ENCODE measurements at places on chromosomes 16 and 17.

DNA sequence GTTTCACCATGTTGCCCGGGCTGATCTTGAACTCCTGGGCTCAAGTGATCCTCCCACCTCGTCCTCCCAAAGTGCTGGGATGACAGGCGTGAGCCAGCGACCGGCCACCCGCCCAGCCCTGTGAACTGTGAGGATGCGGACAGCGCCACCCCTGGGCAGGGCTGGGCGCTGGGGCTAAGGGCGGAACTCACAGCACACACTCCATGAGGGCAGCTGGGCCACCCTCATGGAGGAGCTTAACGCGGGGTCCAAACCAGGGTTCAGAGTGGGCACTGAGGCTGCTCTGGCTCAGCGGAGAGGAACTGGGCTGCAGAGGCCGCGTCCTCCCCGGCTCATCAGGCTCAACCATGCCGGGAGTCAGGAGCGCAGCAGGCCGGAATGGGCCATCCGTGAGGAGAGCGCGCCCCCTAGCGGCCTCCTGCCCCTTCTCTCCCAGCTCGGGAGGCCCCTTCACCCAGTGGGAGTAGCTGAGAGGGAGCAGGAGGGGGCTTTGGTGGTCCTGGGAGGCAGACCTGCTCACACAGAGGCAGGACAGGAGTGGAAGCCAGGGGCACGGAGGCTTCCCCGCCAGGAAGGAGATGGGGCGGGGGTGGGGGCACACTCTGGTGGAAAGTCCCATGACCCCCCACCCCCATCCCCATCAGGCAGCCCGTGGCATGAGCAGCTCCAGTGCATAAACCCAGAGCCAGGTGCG lies 13.8 kb downstream of the CORO7 start:
- DNase-seq, result peak; percentile 59

GRCh38 chr17:78040440-78041385 lies 82.2 kb downstream of the TNRC6C start:
- no peak for DNase-seq

DNA sequence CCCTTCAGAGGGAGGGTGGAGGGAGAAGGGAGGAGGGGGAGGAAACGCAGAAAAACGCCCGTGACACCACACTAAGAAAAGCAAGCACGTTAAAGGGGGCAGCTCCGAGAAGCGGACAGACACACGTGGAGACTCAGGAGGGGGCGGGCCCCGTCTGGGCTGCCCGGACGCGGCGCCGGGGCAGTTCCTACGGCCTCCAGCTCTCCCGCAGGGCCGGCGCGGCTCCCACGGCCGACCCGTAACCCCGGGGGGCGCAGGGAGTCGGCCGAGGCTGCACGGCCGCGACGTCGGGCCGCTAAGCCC lies 362 bp downstream of the KLHDC4 start:
- DNase-seq, result peak; percentile 32

DNA sequence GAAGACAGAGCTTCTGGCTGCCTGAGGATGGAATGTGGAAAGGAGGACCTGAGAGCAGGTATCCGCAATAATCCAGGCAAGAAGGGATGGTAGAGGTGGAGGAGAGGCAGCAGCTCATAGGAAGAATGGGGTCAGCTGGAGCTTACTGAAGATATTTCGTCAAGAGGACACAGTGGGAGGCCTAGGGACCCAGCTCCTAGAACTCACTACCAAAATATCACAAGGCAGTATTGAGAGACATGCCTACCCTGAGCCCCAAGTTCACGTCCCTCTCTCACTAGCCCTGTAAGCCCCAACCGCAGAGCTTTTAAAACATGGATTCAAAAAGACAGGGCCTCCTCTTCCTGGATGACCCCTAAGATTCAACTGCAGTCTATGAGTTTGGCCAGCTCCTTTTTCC lies 14.2 kb upstream of the CCL8 start:
- no peak for DNase-seq

DNA sequence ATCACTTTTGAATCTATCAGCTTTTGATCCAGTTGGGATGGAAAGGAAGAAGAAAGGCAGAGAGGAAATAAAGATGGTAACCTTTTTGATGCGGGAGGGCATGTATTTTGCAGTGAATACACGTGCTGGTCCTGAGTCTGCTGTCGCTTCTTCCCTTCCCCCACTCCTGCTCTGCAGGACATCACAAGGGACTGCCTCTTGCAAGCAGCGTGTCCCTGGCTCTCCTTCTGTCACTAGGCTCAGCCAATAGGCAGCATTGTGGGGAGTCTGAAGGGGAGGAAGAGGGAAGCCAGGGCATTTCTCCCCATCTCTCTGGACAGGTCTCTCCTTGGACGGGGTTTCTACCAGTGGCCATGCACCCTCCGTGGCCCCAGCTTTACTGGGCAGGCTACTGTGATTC lies 15.7 kb upstream of the WFDC1 start:
- no peak for DNase-seq

GRCh38 chr16:48613061-48613957 lies 3.3 kb upstream of the N4BP1 start:
- DNase-seq, result peak; percentile 58

GRCh38 chr17:61450641-61451537 lies 1.3 kb upstream of the TBX4 start:
- no peak for DNase-seq

DNA sequence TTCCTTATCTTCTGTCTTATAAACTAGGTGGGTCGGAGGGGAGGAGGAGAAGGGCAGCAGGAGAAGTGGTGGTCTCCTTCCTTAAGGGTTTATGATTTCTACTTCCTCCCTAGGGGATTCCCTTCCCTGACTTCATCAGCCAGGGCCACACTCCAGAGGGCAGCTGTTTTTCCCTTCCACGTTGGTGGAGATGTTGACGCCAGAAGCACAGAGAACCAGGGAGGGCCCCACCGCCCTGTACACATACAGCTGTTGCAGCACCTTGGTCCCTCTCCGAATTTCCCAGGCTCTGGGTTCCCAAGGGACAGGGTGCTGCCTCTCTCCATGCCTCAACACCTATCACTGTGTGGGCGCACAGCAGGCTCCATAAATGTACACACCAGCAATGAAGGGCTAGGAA lies 5.6 kb upstream of the SLC6A4 start:
- DNase-seq, result no peak

GRCh38 chr16:66462912-66463311 lies 35.8 kb downstream of the BEAN1 start:
- no peak for DNase-seq

GRCh38 chr17:73430165-73430680 lies 118.4 kb upstream of the CDC42EP4 start:
- no peak for DNase-seq

DNA sequence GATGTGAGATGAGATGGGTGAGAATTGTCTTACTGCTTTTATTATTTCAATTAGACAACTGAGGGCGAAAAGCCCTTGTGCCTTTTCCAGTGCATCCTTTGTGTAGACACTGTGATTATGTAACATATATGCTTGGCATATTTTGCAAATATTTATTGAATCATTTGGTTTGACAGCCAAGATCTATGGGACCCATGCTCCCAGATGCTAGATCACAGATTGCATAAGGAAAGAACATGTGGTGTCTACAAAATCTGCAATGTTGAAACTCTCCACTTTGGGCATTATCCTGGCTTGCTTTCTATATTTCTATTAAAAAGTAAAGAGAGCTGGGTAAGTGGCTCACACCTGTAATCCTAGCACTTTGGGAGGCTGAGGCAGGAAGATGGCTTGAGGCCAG lies 4.8 kb upstream of the COG1 start:
- DNase-seq, result no peak

- DNase-seq, result no peak
Measured at GRCh38 chr17:75152523-75152921, 1.8 kb downstream of the JPT1 start.

DNA sequence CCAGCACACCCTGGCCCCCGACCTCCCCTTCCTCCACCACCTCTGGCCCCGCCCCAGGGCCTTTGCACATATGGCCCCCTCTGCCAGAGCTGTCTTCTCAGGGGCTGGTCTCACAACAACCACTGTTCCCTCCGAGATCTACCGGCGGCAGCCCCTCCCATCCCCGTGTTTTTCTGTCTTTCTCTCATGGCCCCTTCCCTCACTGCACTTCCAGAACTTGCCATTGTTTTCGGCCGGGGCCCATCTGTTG lies 30.2 kb downstream of the ZFPM1 start:
- DNase-seq, result no peak

DNA sequence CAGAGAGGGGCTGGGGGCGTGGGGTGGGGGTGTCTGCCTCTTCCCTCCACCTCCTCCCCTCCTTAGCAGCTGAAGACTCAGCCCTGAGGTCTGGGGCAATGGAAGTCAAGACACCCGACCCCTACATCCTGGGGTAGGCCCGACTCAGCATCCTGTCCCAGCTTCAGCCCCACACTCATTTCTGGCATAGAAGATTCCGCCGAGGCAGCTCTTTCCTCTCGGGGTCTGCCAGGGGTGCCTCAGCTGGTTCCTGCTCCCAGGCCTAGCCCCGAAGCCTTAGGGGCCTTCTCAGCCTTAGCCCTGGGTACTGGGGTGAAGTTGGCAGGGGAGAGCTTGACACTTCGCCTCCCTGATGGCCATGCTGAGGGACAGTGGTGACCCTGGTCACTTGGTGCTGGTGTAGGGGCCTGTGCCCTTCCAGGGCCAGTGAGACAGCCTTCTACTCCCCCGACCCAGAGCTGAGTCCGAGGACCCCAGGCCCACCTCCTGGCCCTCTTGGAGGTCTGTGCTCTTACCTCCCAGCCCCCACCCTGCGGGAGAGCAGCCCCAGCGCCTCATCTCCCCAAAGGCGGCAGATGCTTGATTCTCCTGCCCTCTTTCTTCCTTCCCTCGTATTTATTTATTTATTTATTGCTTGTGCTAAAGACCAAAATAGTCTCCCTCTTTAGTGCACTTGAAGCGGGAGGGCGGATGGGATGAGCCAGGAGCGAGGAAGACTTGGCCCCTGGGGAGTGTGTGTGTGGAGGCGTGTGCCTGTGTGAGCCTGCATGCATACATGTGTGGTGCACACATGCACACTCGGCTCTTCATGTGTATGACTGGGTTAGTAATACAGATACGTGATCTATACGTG lies 42.5 kb downstream of the KCNJ12 start:
- peak; percentile 12 for DNase-seq

DNA sequence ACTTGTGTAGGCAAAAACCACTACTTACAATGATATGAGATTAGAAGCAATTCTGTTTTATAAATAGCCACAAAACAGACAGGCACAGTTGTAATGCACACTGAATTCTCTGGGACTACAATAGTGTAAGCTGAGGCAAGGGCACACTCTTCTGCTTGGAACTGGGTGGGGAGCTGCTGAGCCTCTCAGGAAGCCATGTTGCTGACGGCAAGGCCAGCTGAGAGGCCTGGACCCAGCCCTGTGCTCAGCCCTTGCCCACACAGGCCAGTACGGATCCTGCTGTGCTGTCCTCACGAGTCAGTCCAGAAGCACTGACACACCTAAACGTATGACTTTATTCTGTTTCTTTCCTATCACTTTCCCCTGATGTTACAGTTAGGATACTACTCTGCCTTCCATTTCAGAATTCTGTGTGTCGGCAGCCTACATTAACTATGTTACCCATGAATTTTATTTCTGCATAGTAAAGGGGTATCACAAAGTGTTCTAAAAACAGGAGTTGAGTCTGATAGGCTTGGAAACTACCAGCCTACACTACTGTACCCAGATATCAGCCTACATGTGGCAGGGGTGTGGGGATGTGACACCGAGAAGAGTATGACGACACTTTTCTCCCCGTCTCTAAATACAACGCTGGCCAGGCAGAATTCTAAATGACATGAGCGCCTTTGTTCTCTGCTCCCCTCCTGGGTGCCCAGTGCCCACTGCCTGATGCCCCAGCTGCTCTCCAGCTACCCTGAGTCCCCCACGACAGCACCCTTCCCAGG lies 41.1 kb upstream of the FAAP100 start:
- DNase-seq, result no peak

DNA sequence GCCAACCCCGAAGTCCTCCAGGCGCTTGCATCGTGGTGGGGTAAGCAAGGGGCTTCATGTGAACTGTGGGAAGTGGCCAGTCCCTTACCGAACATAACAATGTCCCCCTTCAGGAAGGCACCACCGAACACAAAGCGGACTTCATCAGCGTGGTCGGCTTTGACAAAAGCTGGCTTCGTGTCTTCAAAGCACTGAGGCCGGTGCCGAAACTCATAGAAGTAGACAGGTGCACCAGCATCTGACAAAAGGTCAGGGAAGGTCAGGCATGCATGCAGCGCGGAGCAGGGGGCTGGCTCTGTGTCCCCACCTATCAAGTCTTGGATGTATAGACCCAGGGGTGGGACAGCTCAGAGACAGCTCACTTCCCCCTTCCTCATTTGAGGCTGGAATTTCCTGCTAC lies 16.6 kb upstream of the CES1 start:
- DNase-seq, result no peak

- DNase-seq, result no peak
Measured at GRCh38 chr16:85983606-85984230, 84.8 kb downstream of the IRF8 start.

DNA sequence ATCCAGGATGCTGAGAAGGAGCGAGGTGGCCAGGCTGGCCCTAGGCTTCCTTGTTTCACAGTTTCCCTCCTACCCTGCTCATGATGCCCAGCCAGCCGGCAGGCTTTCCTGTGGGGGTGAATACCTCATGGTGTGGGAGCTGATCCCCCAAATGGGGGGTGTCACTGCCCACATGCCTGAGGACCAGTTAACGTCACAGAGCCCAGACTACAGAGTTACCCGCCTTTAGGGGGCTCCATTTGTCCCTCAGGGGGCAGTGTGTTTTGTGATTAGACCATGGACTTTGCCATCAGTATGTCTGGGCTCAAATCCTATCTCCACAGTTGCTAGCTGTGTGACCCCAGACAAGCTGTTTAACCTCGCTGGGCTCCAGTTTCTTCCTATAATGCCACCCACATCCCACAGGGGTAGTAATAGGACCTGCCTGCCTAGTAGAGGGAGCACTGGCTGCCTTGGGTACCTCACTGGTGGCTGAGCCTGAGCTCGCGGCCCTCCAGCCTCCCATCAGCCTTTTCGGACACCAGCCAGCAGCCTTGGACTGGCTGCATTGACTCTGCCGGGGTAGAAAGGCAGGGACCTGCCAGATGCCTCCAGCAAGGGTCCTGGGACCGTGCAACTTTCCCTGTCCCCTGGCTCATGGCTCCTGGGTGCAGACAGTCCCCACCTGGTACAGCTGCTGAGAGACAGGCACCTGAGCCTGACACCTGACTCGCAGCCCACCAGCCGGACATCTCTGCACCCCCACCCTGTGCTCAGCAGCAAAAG lies 87.5 kb upstream of the GSE1 start:
- DNase-seq, result no peak

All from stimulated activated CD4-positive, alpha-beta T cell treated with anti-CD3 and anti-CD28 coated beads, Interleukin-1b, Interleukin-23, amount 100 ng/mL, for 48 hours (primary cell).